ENCODE measurements at places on chromosomes 3 and 15.

DNA sequence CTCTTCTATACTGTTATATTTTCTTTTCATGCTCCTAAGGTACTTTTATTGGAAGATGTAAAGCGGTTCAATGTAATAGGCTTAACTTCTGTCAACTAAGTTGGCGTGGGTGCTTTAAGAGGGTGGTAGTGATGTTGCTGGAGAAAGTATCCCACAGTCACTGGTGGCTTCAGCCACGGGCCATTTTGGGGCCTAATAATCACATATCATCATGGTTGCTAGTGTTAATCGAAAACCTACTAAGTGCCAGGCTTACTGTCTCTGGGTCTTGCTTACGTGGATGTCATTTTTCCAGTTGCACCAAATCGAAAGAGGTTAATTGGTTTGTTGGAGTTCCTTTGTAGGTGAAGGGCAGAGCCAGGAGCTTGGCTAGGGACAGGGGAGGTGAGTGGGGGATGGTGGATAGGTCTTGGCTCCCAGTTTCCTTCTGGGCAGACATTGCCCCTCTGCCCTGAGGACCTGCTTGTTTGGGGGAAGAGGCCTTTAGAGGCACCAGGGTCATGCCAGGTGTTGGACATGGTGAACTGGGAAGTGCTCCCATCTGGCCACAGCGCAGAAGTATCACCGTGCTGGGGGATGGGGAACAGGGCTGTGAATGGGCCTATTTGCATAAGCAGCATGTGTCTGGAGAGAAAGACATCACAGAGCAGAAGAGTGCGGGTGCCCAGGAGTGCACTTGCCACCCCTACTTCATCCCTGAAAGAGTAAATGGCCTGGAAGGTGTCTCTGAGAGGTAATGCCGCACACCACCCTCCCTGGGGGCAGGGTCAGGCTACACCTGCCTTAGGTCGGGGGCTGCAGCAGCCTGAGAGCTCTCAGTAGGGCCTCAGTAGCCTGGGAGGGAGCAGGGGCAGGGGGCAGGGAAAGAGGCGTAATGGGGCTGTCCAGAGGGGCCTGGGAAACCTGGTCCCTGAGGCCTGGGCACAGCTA, 62.4 kb upstream of the POLG start:
- DNase-seq: no peak

GRCh38 chr15:64623347-64623996, 151.9 kb downstream of the RBPMS2 start:
- no peak for DNase-seq

GRCh38 chr3:184651904-184652303, 60.0 kb downstream of the MAGEF1 start:
- DNase-seq: no peak

GRCh38 chr3:174891524-174892203, 32.5 kb downstream of the NAALADL2 start:
- no peak for DNase-seq

DNA sequence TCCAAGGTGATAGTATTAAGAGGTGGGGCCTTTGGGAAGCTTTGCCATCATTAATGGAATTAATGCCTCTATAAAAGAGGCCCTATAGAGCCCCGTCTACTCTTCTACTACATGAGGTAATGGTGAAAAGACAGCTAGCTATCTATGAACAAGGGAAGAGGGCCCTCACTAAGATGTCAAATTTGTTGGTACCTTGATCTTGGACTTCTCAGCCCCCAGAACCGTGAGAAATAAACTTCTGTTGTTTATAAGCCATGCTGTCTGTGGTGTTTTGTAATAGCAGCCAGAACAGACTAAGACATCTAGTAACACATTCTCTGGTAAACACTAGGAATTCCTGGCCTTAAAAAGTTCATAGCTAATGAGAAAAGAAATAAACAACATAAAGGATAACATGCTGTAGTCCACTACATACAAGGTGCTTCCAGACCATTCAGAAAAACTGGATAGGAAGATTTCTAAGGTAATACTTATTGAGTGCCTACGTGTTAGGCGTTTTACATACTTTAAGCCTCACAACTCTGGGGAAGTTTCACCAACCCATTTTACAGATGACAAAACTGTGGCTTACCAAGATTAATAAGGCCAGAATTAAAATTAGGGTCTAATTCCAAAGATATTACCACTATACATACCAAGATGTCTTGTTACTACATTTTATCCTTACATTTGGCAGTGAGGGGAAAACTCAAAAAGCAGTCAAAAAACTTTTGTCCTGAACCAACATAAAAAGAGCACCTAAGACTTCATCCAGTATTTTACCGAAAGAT, 3.2 kb downstream of the UBE3A start:
- no peak for DNase-seq

DNA sequence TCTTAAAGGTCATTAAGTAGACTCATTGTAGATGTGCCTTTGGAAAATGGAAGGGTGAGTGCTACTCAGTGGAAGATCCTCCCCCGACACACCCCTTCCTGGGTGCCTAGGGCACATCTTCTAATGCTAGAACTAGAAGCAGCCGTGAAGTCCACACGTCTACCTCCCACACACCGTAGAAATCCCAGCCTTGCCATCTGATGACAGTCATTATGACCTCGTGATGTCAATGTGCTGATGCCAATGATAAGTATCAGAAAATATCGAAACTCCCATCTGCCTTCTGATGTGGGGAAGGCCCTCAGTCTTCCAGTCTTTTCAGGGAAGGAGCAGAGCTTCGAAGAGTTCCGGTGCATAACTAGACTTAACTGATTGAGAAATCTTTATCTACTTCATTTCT, 282.1 kb upstream of the ROPN1 start:
- DNase-seq: no peak

DNA sequence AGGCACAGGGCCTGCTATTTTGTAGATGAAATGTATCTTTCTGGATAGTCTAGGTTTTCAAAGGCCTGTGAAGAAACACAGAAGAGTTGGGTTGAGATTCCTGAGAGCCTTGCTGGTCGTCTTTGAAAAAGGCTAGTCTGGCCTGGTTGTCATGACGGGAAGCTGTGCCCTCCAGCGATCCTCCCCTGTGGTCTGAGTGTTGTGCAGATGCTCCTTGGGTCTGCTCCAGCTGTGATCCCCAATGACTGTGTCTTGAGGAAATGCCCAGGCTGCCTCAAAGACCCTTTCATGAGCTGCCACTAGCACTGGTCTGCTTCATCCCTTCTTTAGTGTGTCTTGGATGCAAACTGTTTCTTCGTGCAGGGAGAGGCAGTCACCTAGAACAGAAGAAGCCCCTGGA, 111.0 kb upstream of the SYNPR start:
- no peak for DNase-seq

DNA sequence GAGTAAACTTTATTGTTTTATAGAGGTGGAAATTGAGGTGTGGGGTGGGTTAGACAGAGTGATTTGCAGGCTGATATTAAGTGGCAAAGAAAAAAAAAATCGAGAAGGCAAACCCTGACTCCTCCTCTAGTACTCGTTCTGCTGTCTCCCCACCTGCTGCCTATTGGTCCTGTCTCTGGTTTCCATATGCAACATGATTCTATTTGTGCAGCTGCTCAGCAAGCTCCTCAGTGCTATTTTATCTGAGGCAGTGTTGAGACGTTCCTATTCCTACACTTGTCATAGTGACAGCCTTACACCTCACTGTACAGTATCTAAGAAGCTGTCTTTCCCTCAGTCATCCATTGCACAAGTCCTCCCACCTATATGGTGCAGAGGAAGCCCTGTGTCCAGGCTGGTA, 45.1 kb downstream of the RSL24D1 start:
- DNase-seq: no peak

DNA sequence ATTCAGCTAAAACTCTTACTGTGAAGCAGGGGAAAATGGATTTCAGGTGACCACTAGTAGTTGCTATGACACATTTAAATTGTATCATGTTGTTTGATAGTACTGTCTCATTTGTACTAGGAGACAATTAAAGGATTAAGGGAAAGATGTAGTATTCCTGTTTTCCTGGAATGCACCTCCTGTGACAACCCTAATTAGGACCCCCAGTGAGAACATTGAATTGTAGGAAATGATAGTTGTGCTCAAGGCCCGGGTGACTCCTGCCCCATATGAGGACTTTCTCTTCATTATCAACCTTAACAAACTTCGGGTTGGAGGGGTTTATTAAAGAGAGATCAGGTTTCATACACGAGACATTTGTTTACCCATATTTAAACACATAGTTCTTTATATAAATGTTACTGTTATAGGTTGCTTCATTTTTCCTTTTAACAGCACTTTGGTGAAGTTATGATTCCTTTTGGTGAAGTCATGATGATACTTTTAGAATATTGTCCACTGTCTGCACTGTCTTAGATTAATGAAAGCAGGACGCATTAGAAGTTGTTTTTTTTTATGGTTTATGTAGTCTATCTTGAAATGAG, 392.6 kb upstream of the NAALADL2 start:
- no peak for DNase-seq

DNA sequence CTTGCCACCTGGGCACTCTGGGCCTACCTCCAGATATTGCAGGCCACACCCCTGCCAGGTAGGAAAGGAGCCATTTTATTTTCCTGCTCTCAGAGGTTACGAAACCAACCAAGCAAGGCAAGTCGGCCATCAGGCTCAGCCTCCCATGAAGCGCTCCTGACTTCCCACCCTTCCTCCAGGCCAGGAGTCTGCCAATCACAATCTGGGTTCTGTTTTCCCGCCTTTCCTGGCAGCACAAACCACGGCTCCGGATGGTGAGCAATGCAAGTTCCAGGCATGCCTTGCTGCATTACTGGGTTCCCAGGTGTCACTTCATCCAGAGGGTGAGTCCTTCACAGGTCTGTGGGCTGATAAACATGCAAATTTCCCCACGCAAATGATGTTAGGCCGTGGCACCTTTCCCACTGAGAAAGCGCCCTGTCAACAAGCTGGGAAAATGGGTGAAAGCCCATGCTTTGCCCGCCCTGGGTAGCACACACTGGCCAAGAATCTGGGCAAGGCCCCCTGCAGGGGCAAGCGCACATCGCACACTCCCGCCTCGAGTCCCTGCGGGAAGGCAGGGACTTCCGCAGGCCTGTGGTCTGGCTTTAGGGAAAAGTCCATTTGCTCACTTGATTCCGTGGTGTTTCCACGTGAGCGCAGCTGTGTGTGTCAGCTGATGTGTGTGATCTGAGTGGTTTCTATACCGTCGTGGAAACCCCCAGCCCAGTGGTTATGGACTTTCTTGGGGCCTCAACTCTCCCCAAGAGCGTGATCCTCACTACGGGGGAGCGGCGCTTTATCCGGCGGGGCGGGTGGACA, 61.6 kb upstream of the RYK start:
- no peak for DNase-seq

- DNase-seq: no peak
Measured at GRCh38 chr15:75148280-75148679, 53.4 kb upstream of the C15orf39 start.

GRCh38 chr15:56042982-56043980, 49.9 kb upstream of the NEDD4 start:
- DNase-seq: no peak

GRCh38 chr3:52593103-52593502, 56.7 kb downstream of the UQCC5 start:
- DNase-seq: no peak

GRCh38 chr15:69751566-69751965, 298.9 kb downstream of the RPLP1 start:
- DNase-seq: no peak

DNA sequence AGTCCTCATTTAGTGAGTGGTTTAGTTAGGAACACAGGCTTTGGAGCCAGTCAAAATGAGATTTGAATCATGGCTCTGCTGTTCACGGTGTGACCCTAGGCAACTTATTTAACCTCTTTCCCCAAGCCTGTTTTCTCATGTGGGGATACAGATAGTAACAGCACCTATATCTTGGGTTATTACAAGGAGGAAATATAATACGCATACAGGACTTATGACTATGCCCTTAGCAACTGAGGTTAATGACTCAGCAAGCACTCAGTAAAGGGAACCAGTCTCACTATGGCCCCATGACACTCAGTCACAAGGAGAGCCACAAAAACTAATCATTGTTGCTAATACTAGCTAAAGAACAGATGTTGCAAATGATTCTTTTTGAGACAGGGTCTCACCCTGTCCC, 45.9 kb downstream of the SUMF1 start:
- DNase-seq: no peak

DNA sequence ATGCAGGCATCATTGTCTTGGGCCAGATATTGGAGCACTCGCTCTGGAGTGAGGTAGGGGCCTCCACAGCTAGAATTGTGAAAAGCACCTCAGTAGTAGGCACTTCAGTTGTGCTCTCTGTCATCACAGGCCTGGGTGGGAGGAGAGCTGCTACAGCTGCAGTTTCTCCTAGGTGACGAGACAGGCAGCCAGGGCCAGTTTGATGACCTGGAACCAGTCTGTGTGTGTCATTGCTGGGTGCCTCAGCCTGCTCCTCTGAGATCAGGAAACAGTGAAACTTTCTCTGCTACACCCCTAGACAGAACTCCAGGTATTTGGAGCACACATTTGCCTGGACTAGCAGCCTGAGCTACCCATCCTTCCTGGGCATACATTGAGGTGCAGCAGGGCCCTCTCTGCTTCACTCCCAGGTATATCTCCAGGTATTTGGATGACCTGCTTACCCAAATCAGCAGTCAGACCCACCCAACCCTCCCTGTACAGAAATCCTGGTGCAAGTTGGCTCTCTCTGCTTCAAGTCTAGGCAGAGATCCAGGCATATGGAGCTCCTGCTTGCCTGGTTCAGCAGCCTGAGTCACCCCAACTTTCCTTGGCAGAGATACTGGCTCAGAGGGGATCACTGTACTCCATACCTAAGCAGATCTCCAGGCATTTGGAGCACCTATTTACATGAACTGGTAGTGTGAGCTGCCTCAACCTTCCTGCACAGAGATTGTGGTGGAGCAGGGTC, 54.3 kb upstream of the SGO1 start:
- DNase-seq: no peak

DNA sequence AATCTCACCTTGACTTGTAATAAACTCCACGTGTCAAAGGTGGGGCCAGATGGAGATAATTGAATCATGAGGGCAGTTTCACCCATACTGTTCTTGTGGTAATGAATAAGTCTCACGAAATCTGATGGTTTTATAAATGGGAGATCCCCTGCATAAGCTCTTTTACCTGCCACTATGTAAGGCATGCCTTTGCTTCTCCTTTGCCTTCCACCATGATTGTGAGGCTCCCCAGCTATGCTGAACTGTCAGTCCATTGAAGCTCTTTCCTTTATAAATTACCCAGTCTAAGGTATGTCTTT, 45.5 kb downstream of the SUCNR1 start:
- no peak for DNase-seq

All from stimulated activated CD4-positive, alpha-beta T cell treated with anti-CD3 and anti-CD28 coated beads, Interleukin-15, amount 100 ng/mL, for 1 hour (primary cell).